Retinal pigment epithelial cell (primary cell): ENCODE measurements at places on chromosomes 6 and 20.

DNA sequence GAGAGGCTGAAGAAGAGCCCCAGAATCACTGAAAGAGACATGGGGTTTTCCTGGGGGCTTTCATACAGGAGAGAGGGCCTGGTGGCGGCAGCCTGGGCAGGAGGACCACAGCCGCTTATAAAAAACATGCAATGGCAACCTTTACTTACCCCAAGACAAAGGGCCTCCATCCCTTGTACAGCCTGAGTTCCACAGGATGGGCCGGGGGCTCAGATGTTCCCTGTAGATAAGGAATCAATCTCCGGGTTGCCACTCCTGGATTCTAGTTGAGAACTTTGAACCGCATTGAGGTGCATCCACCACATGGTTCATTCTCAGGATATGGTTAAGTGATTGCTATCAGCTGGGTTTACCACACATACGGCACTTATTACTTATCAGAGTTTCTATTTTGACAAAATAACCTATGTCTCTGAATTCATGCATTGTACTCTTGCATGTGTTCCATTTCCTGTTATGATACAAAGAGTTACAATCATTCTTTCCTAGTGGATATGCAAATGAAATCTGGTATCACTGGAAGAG lies 677.6 kb downstream of the KIF16B start:
- DNase-seq, result no peak

DNA sequence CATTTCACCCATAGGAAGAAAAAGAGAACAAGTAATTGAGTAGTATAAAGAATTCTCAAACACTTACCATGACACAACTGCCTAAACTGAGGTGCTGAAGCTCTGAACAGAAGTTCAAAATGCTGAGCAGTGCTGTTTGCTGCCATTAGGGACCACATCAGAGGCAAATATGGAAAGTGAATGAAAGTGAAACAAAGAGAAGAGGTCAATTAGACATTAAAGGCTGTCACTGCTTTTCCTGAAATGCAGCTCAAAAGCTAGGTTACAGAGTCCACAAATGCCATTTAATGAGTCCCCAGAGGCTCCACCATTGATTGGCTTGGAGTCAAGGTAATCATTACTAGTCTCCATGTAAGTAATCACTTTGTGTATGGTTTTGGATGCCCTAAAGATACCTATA lies 46.1 kb downstream of the POU3F2 start:
- no peak for DNase-seq

- DNase-seq, result no peak
Observed at GRCh38 chr6:136992113-136992512, 52.7 kb downstream of the IL20RA start.

- no peak for DNase-seq
Observed at GRCh38 chr6:153160221-153160620, 29.1 kb upstream of the RGS17 start.

- no peak for DNase-seq
Observed at GRCh38 chr20:18197382-18198070, 59.9 kb downstream of the KAT14 start.

- DNase-seq, result no peak
Observed at GRCh38 chr20:44264287-44264686, 17.2 kb downstream of the GDAP1L1 start.

- DNase-seq, result no peak
Observed at GRCh38 chr6:90068264-90068663, 174.0 kb downstream of the GJA10 start.

DNA sequence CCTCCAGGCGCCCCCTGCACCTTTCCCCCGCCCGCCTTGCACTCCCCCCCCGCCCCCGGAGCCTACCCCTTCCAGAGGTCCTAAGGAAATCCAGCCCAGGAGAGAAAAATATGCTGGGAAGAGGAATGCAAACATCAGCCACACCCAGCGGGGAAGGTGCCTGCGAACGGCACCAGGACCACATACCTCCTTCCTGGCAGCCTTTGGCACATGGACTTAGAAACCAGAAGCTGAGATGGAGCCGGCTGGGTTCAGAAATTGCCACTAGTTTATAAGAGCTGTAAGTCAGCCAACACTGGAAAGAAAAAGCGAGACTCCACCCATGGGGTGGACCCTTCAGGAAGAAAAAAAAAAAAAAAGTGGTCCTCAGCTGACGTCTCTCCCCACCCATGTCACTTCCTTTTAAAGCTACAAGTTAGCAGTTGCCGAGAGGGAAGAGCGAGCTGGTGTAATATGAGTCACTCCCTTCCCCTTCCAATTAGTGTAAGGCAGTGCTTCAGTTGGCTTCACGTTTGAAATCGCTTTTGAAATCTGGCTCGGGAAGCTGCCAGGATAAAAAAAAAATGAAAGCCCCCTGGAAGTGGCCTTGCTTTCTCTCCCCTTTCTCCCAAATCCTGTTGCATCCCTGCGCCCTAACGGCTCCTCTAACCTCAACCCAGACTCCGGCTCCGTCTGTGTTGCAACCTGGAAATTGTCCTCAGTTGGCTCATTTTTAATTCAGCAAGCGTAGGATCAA lies at the start of gene AGPAT4:
Gene AGPAT4, minus strand, starts transcription at position 310 of the 736 bp plus-strand sequence. CDS start 41,848 bp downstream, outside the sequence.
- DNase-seq, result peak; percentile 98

GRCh38 chr20:36929290-36929689 lies 22.2 kb downstream of the SAMHD1 start:
- DNase-seq, result no peak

- no peak for DNase-seq
Observed at GRCh38 chr6:45718871-45719270, 296.8 kb downstream of the CLIC5 start.

GRCh38 chr20:48070991-48071652 lies 285.8 kb upstream of the SULF2 start:
- no peak for DNase-seq

DNA sequence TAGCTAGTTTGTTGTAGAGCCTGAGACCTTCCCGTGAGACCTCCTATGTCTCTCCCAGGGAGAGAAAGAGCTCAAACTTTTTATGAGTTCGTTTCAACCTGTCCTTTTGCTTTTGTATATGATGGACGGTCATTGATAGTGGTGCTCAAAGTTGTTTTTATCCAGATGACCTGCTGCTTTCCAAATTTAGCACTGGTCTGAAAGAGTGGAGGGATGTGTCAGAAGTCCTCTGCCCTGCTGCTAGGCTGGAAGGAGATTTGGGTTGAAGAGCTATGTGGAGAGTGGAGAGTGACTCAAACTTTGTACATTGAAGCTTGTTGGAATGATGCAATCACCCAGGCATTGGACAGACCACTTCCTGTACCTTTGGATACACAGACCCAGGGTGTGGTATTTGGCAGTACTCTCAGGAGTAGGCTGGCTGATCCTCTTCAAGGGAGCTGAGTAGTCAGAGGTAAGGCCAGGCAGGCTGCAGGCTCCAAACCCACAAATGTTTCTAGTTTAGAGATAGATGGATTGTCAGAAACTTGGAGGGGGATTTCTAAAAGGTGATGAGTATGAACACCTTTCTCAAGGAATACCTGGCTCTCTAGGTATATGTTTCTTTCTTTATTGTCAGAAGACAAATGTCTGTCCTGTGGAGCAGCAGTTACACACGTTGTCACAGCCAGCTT lies 49.4 kb upstream of the RREB1 start:
- peak; percentile 68 for DNase-seq
